Hematopoietic multipotent progenitor cell treated with erythropoietin and hydrocortisone succinate and interleukin-3 and kit ligand, for 6 days (in vitro differentiated cells): ENCODE measurements at places on chromosomes 2 and 18.

DNA sequence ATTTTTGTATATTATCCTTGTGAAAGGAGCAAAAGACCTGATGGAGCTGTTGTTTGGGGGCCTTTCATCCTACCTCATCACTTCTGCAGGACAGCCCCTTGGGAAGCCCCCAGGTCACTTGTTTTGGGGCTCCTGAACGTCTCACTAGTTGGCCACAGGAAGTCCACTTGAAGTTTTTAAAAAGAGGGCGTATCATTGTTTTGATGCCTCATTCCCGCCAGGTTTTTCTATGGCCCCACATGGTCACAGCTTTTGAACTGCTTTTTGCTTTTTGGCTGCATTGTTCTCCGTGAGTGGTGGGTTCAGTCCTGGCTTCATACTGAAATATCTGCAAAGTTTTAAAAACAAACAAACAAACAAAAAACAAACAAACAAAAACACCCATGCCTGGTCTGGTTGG lies 216.3 kb downstream of the PRKCE start:
- DNase-seq, result no peak

DNA sequence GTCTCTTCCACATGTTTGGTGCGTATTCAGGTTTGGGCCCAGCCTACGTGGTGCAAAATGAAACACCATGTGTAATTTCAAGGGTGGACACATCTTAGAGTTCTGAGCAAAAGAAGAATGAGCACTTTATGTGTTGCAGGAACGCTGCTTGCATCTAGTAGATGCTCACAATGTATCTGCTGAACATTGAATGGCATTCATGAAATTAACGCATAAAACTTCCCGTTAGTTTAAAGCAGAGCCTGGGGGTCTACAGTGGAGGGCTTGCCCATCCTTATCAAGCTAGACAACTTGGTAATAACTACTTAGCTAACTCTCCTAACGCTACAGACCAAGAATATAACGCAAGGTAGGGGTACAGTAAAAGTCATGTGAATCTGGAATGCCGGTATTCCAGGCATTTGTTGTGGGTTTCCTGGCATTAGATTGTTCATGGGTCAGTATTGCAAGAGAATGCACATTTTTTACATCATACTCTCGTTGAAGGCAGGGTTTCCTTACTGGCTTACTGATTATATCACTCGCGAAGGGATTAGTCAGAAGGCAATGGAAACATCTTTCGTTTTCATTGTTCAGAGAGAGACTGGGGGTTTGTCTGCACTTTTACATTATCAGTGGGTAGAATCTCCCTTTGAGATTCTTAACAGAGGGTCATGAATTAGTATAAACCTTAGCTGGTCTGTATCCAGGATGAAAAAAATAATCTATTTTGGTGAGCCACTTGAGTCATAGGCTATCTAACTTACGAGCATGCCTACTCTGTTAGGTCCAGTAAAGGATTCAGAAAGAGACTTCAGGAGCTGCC lies 229.5 kb upstream of the EPAS1 start:
- DNase-seq, result no peak

DNA sequence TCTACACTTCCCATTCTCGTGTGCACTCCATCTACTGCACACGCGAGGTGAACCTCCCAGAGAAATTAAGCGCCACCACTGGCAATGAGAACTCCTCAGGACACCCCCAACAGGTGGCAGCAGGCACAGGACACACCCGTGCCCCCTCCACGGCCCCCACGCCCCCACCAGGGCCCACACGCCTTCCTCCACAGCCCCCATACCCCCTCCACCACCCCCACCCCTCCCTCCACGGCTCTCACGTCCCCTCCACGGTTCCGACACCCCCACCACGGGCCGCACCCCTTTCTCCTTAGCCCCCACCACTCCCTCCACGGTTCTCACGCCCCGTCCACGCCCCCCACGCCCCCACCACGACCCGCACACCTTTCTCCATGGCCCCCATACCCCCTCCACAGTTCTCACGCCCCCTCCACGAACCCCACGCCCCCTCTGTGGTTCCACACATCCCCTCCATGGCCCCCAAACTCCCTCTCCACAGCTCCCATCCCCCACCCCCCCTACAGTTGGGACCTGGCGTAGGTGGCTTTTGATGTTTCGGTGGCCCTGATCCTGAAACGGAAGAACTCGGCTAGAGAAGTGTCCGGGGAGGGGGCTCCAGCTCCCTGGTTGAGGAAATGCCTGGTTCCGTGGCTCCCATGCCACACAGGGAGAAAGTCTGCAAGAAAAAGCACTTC lies 110.8 kb downstream of the ZNF516 start:
- DNase-seq, result no peak

DNA sequence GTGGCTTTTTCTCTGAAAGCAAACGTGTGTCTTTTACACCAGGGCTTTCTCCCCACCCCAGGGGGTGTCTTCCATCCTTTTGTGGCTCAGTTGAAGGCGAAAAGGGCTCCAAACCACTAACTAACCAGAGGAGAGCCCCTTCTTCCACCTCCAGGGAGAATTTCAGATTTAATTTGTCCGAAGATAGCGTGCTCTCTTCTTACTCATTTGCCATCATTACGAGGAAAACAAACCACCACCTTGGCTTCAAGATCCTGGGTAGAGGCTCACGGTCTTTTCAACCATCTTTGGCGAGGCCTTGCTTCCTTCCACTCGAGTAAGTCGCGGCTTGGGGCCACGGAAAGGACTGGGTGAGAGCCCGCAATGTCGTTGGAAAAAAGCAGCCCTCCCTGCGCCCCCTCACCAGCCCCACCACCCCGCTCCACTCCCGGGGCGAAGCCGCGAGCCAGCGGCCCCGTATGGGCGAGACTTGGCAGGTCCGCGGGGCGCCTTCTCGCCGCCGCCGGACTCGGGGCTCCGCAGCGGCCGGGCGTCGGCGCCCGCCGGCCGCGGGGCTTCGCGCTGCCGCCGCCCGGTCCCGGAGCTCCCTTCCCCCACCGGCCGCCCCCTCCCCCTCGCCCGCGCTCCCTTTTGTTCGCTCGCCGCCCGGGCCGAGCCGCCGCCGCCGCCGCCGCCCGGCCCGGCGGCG lies 1.7 kb upstream of the ZNF532 start:
- peak; percentile 9 for DNase-seq

DNA sequence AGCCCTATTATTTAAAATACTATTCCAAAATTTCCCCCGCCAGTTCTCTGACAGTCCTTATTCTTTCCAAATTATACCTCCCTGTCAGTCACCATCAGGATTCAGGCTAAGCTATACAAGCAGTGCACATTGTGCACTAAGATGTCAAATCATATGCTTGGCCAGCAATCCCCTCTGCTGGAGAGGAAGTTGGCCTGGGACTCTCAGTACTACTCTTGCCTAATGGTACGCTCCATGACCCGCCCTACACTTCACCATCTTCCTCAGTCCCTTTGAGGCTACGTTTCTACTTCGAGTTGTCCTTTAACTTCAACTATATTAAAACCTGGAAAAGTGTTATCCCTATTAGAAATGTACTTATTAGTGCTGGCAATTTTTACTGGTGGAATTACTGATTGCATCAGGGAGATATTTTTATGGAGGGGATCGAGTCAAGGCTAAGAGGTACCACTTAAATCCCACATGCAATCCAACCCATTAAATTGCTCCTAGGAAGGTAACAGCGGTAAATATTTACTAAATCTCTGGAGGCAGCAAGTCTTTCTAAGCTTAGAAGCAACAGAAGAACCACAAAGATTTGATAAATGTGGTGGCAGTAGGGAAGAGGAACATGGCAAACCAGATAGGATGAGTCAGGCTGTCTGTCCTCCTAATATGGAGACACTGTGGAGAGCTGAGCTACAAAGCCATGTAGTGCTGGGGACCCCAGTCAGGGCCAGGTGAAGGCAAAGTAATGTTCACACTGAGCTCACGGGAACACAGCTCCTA lies 2.7 kb downstream of the USP40 start:
- DNase-seq, result peak; percentile 64

- no peak for DNase-seq
These were observed 1520.1 kb upstream of the ZEB2 start for GRCh38 chr2:146040051-146040450.

DNA sequence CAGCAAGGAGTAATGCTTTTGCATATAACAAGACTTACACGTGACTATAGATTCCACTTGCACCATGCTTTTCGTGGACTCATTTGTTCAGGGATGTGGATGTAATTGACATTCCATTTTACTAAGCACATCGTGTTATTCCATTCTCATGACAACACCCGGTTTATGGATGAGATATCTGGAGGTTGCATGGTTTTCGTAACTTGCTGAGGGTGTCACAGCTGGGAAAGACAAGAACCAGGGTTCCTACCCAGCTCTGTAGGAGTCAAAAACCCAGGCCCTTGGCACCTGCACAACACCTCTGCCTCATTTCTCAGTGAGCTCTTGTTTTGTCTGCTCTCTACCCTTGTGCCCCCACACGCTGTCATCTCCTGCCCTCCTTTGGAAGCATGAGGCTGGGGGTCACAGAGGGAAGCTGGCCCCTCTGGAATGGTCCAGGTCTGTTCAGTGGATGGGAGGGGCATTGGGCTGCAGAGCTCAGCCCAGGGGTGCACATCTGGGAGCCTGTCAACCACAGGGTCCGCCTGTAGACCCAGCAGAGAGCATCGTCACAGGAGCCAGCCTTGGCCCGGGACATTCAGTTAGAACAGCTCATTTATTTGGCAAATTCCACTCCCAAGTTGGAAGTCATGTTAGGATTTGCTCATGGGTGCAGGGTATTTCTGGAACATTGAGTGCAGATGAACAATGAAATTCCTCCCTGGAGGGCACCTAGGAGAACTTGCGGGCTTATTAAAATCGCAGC lies 120.1 kb upstream of the TWIST2 start:
- DNase-seq, result no peak

GRCh38 chr2:227082286-227082685 lies 81.7 kb downstream of the COL4A4 start:
- no peak for DNase-seq

GRCh38 chr18:68791801-68792200 lies 6.1 kb upstream of the CCDC102B start:
- no peak for DNase-seq

GRCh38 chr2:26647981-26648380 lies 6.8 kb upstream of the CIB4 start:
- DNase-seq, result no peak

DNA sequence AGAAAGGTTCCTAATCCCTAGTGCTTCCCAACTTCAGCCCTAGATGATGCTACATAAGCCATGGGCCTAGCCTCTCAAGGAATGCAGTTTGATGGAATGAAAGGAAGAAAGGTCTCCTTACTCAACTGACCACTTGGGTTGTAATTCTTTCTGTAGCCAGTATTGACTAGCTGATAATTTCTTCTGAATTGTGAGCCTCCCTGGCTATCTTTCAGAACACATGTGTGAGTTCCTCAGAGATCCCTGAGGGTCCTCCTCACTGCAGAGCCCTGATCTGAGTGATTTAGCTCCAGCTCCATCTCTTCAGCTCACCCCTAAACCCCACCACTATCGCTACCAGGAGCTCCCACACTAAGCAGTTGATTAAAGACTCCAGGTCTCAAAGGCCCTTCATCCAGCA lies 31.5 kb downstream of the CFAP210 start:
- peak; percentile 73 for DNase-seq

DNA sequence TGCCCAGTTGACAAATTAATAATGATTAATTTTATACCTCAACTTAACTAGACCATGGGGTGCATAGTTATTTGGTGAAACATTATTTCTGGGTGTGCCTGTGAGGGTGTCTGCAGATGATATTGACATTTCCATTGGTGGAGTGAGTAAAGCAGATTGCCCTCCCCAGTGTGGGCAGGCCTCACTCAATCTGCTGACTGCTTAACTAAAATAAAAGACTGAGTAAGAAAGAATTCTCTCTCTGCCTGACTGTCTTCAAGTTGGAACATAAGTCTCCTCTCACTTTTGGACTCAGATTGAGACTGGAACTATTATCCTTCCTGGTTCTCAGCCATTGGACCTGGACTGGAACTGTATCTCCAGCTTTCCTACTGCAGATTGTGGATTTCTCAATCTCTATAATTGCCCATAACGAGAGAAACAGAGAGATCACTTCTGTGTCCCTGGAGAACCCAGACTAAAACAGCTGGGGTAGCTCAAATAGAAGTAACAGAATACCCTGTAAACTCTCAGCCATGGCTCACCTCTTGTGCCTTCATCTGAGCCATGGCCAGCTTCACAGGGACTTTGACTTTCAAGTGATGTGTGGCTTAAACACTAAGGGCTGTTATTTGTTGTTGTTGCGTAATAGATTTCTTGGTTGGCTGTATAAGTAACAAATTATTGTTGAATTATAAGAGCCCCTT lies 575.3 kb upstream of the RAB6C start:
- no peak for DNase-seq

- no peak for DNase-seq
These were observed 146.1 kb upstream of the ZEB2 start for GRCh38 chr2:144666032-144666431.

DNA sequence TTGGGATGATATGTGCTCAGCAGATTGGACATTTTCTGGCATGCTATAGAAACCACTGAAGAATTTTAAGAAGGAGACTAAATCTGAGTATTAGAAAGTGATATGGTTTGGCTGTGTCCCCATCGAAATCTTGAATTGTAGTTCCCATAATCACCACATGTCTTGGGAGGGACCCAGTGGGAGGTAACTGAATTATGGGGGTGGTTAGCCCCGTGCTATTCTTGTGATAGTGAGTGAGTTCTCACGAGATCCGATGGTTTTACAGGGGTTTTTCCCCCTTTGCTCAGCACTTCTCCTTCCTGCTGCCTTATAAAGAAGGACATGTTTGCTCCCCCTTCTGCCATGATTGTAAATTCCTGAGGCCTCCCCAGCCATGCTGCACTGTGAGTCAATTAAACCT lies 535.9 kb upstream of the VRK2 start:
- DNase-seq, result no peak

GRCh38 chr2:194103941-194104659 lies 1552.9 kb upstream of the SLC39A10 start:
- no peak for DNase-seq

GRCh38 chr2:28403370-28403956 lies 10.8 kb downstream of the FOSL2 start:
- DNase-seq, result no peak

- DNase-seq, result no peak
These were observed 297.3 kb downstream of the CYP26B1 start for GRCh38 chr2:71850306-71850801.

DNA sequence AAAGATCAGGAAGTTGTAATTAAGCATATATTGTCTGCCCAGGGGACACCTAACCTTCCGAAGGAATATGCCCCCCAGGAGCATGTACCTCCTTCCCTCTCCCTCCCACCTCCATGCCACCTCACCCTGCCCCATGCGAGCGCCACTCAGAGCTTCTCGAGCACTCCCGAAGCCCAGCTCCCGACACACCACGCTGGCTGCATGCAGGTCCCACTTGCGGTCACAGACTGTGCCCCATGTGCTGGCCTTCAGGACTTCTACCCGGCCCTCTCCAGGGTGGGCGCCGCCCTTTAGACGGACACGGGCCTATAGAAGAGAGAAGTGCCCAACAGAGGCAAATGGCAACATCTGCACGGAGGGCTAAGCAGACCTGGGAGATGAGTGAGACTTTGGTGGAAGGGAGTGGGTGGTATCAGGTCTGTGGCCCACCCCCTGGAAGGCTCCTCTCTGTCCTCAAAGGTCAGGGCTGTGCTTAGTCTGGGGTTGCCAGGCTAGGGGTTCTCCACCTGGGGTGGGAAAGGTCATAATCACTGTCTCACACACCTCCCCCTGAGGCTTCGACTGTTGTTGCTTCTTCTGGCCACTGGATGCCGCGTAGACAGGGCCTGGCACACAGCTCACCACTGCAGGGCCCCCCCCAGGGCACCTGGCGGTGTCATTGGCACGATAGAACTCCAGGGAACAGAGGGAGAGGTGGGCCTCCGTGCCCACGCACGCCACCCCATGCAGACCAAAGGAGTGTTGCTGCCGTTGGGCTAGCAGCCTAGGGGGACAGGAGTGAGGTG lies 6.6 kb downstream of the HTRA2 start:
- no peak for DNase-seq

GRCh38 chr2:27408601-27409320 lies 630 bp downstream of the PPM1G start:
- DNase-seq, result peak; percentile 66

GRCh38 chr18:30086351-30086750 lies 956.2 kb downstream of the DSC3 start:
- DNase-seq, result no peak
